ENCODE measurements at places on chromosomes 12 and 14.

GRCh38 chr12:48237162-48237561 is 34.1 kb upstream of the OR10AD1 start:
- no peak for DNase-seq

DNA sequence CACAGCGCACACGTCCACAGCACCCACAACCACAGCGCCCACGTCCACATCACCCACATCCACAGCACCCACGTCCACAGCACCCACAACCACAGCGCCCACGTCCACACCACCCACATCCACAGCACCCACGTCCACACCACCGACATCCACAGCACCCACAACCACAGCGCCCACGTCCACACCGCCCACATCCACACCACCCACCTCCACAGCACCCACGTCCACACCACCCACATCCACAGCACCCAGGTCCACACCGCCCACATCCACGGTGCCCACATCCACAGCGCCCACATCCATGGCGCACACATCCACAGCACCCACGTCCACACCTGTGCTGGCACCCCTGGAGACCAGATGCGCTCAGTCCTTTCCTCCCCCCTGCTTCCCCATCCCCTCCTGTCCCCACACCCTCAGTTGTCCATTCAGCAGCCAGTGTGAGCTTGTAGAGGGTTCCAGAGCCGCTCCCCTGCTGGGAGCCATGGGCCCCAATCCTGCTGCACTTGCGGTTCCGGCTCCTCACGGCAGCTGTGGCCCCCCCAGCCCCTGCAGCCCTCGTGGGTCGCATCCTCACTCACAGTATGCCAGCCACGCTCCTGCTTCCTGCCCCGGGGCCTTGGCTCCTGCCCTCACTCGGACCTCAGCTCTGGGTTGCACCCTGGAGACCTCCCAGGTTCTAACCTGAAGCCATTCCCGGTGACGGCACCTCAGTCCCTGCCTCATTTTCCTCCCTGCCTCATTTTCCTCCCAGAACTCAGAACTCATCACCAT is 37.8 kb downstream of the GALNT9 start:
- DNase-seq = no peak

- DNase-seq = no peak
These were observed at the start of gene MYO1H for GRCh38 chr12:109347589-109347988. MYO1H (plus strand) TSS chr12:109347900; CDS start chr12:109347961, 61 bp downstream.

DNA sequence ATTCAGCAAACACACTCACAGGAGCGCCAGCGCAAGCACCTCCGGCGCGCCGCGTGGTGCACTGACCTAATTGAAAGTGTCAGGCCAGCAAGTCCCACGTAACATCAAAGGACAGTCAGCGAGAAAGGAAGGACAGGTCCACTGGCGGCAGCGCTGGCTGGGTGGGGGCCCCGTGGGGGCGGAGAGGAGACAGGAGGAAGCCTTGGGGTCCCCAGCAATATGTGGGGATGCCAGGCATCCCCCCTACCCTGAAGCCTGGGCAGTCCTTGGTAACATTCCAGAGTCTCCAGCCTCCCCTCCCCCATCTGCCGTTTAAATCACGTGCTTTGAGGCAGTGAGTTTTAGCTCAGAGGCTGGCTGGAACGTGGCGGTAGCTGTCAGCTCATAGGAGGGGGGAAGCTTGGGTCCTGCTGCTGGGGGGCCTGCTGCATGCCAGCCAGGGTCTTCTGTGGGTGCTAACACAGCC is 159.2 kb downstream of the CALM1 start:
- no peak for DNase-seq

DNA sequence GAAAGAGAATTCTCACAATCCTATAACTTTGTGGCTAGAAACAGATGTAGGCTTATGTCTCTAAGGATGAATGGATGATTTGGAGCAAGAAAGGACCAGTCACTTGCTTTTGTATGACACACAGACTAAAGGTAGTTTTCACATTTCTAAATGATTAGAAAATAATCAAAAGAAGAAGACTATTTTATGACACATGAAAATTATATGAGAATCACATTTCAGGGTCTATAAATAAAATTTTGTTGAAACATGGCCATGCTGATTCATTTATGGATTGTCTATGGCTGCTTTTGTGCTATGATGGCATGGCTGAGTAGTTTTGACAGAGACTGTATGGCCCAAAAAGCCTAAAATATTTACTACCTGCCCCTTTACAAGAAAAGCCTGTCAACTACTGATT is 49.4 kb upstream of the FRMD6 start:
- DNase-seq = no peak

- DNase-seq = no peak
These were observed 28.4 kb upstream of the SFSWAP start for GRCh38 chr12:131682510-131682895.
